H1 (cell line): ENCODE measurements at places on chromosomes 1 and 21.

GRCh38 chr1:40014812-40015594 lies 25.5 kb upstream of the CAP1 start:
- no peak for DNase-seq

GRCh38 chr1:21666576-21667320 lies 2.4 kb downstream of the RAP1GAP start:
- DNase-seq, result no peak

- DNase-seq, result no peak
Observed at GRCh38 chr1:192550922-192551534, 24.5 kb upstream of the RGS1 start.

GRCh38 chr1:181119093-181119989 lies 30.8 kb downstream of the IER5 start:
- no peak for DNase-seq

DNA sequence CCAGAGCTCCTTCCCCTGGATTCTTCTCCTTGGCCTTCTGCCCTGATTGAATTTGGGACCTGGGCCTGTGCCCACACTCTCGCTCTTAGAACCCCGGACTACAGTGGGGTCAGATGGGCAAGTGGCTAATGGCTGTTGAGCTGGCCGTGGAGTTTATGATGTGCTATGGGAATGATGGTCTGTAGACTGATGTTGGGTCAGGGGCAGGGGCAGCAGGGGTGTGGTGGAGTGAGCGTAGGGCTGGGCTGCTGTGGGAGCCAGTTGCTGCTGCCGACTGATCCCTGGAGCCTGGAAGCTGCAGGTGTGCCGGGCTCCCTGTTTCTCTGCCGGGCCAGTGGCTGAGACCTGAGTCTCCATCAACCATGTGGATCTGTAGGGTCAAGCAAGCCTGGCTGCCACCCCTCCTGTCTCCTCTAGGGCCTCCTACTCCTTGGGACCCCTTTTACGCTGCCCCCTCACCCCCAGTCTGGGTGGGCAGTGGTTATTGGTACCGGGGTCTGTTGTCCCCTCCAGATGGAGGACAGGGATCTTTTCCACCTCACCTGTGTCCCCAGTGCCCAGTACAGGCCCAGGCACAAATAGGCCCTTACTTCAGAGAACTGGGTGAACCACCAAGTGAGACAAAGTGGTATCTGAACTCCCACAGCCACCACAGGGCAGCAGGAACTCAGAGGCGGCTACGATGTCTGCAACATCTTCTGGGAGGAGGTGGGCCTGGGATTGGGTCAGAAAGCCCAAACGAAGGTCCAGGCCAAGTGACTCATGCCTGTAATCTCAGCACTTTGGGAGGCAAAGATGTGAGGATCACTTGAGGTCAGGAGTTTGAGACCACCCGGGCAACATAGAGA lies 5.1 kb downstream of the PODN start:
- no peak for DNase-seq

DNA sequence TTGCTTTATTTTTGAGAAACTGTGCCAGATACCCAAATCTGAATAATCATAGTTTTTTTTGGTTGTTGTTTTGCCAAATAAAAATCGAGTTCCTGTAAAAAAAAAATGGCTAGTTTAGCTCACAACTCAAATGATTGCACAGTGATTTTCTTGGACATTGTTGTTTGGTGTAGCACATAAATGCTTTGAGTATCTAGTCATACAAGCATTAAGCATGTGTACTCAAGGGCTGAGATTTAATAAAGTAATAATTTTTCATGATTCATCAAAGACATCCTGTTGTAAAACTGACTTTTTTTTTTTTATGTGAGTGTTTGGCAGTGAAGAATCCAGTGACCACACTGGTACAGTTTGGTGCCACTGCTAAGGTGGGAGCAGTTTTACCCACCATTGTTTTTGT lies 18.8 kb downstream of the ITSN1 start:
- no peak for DNase-seq

DNA sequence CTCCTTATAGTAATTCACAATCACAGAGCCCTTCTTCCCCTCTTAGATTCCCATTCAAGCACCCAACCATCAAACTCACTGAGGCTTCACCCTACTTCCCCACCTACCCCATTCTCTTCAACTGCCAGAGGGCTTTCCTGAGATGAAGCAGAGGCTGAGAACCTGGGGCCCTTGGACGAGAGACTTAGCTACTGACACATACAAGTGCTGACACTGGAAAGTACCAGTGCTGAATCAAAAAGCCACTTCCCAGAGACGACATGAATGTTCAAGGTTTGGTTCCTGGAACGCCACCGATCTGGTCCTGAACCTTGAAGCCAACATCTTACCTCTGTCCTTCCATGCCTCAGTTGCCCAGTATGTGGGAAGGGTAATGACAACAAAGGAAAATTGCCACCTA lies 16.6 kb upstream of the RAP1A start:
- DNase-seq, result no peak

GRCh38 chr1:112445596-112445995 lies 49.6 kb downstream of the CTTNBP2NL start:
- DNase-seq, result no peak

- no peak for DNase-seq
Observed at GRCh38 chr1:214213136-214213535, 67.8 kb upstream of the SMYD2 start.

GRCh38 chr1:211113566-211113965 lies 20.4 kb downstream of the KCNH1 start:
- DNase-seq, result no peak

DNA sequence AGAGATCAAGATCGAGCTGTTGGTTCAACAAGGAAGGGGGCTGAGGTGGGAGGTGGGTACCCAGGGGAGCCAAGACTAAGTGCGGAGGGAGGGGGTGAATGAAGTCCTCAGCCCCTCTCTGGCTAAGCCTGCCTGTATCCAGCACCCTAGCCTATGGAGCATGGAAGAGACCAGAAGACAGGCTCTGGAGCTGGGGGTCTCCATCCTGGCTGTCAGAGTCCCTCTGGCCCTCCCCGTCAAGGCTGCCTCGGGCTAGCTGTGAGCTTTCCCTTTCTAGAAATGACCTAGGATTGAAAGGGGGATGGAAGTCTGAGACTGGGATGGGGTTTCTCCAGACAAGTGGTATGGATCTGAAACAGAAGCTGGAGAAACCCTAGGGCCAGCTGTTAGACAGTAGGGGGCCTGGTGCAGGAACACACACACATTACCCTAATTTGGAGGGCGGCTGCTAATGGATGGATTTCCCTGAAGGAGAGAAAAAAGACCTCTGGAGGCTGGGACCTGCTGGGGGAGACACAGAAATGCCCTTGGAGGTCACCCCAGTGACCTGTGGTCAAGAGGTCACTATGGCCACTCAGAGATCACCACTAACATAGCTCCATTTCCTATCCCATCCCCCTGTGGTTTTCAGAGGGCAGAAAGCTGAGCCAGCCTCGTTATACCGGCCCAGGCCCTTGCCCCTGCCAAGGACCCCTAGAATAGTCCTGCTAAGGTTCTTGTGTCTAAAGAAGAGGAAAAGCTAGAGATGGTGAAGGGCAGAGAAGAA lies 107.8 kb downstream of the TMEM53 start:
- no peak for DNase-seq

DNA sequence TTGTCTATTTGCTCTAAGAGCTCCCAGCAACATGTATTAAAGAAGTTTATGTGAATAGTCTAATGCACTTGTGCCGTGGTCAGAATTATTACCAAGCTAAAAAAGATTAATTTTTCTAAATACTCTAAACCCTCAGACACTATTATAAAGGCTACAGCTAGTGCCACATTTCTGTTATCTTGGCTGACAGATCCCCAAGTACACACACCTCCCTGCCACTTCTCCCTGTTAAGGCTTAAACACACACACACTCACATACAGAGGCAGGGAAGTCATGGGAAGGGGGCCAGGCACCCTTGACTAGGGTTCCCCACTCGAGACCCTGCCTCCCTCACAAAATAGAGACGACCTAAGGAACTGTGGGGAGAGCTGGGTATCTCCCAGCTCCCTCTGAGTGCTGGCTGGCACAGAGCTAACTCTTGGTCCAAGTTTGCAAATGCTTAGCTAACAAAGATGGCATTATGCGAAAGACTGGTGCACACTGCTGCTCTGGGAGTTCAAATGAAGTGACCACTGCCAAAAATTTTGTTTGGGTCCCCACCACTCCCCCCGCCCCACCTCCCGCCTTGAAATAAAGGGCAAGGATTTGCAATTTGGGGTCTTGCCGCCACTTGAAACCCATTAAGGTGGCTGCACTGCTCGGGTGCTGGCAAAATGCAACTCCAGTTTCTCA lies 9.8 kb downstream of the SSBP3 start:
- no peak for DNase-seq

DNA sequence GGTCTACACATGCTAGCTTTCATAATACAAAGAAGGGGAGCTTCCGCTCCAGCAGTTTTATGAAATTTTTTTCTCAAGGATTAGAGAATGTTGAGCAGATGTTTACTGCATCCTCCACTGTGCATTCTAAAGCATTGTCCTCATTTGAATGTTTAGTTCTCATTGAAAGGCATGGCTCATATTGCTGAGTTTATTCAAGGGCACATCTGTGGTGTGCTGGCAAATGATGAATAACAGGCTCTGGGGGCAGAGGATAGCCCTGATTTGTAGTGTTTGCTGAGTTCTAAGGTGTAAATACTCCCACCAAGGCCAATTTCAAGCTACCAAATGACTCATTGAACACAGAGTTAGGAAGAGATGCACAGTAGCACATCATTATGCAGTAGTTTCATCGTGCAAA lies 303.2 kb upstream of the FAM78B start:
- DNase-seq, result no peak

GRCh38 chr1:56566994-56567393 lies 12.4 kb downstream of the PLPP3 start:
- DNase-seq, result no peak

DNA sequence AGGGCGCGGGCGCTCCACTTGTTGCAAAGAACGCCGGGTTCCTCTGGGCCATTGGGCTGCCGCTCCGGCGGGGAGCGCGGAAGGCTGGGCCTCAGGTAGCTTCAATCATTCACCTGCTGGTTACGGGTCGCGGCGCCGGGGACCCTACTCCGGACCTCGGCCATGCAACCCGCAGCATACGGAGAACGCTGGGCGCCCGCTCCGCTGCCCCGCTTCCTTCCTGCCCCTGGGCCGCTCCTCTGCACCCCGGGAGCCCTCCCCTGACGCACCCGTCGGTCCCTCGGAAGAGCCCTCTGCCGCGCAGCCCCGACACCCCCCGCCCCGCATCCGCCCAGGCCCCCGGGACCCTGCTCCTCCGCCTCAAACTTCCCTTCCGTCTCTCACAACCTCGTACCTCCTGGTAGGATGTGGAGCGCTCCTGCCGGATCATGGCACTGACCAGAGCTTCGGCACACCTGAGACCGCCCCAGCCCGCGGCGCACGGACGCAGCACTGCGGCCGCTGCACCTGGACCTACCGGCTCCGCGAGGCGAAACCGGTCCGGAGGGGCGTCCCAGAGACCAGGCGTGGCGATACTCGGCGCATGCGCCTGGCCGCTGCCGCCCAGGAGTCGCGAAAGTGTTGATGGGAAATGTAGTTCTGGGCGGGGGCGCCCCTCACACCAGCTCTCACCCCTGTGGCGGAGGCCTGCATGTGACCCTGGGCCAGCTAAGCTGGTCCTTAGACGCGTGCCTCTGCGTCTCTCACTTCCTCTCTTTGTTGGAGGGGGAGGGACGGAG lies at the start of gene PACC1:
PACC1 (minus strand) TSS at position 559 of the 779 bp plus-strand sequence; CDS start at position 430, 129 bp downstream.
- peak; percentile 96 for DNase-seq

- peak; percentile 77 for DNase-seq
Observed at GRCh38 chr1:243946946-243947345, 96.9 kb upstream of the AKT3 start.
